ENCODE measurements at places on chromosomes 5 and 9.

DNA sequence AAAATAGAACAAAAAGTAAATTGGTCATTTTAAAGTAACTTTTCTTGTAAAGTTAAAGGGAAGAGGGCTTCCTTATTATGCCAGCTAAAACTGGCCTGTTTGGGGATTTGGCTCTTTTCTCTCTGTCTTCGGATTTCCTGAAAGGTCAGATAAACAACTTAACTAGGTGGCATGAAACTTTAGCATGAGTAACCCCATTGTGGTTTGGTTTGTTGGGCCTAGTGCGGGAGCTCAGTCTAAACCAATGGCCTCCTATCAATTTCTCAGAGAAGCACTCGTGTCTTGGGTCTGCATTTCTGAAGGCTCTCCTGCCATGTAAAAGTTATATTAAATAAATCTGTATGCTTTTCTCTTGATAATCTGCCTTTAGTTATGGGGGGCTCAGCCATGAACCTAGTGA is 48.5 kb upstream of the ANKH start:
- DNase-seq, result no peak

GRCh38 chr5:41218929-41219657 is 5.8 kb upstream of the C6 start:
- no peak for DNase-seq

DNA sequence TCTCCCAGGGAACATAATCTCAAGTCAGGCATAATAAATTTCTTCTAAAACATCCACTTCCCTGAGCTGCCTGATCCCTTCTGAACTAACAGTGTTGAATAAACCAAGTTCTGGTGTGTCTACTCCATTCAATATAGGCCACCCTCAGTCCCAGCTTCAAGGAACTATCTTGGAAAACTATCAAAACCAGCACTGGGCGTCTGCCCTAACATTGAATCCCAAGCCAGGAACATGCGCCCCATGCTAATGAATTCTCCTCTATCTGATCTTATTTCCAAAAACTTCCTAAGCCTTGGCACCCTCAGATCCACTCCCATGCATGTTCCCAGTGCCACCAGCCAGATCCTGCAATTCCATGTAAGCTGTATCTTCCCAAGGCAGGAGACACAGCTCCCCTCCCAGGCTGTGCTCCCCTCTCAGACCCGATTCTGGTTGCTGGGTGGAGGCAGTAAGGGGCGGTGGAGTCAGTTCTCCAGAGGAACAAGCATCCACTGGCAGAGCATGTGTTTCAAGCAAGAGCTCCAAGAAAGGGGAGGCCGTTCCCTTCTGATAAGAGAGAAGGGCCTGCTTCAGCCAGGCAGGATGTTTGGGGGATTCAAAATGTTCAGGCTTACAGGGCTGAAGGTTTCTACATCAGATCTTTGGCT is 13.1 kb upstream of the FOXI1 start:
- no peak for DNase-seq

DNA sequence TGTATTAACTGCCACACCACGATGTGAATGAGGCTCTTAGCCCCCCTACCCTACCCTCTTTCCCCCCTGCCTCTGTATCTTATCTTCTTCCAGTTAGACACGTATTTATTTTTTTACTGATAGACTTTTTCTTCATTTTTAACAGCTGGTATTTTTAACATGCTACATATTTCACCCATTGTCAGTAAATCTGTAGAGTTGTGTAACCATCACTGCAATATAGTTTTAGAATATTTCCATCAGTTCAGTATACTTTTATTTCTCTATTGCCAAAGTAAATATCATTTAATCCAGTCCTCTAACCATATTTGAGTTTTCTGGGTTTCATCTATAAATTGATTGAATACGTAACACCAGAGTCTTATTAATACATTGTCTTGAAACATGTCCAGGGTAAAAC is 62.8 kb downstream of the SPATA31C2 start:
- DNase-seq, result no peak

DNA sequence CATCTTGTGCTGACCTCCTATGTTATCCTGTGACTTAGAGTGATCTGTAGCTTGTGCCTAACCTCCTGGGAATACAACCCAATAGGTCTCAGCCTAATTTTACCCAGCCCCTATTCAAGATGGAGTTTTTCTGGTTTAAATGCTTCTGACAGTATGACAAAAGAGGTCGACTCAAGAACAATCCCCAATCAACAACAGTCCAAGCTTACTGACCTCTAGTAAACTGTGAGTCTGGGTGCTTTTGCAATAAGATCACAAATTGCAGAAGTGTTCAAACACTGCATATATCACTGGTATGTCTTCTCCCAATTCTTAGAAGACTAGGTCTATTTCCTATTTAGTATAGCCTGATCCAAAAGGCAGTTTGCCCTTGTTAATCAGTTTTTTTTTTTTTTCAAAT is 323.5 kb upstream of the PTGER4 start:
- DNase-seq, result no peak

DNA sequence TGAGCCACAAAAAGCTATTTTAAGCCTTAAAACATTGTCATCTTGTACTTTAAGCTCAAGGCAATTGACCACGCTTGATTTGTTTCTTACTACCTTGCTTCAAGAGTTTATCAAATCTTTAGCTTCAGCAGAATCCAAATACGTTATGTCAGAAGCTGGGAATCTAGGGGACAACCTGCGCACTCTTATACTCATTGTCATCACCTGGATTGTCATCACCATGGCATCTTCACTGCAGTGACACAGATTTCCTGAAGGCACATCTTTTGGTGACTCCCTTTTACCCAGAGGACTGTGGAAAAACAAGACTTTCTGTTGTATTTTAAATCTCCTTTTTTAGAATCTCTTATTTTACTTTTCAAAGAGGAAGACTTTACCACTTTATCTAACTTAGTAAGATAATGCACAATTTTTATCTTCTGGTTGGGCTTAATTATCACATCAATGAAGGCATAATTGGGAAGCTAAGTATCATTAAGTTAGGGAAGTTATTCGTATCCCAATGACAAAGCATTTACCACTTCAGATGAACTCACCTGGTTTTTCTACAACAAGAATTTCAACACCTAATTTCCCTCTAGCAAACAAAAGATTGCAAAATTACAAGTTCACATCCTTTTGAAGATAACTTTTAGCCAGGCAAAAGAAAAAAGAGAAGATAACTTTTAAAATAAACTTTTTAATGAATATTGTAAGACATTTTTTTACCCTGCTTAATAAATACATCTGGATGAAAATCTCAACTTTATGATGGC is 162.0 kb downstream of the DOCK2 start:
- DNase-seq, result no peak

DNA sequence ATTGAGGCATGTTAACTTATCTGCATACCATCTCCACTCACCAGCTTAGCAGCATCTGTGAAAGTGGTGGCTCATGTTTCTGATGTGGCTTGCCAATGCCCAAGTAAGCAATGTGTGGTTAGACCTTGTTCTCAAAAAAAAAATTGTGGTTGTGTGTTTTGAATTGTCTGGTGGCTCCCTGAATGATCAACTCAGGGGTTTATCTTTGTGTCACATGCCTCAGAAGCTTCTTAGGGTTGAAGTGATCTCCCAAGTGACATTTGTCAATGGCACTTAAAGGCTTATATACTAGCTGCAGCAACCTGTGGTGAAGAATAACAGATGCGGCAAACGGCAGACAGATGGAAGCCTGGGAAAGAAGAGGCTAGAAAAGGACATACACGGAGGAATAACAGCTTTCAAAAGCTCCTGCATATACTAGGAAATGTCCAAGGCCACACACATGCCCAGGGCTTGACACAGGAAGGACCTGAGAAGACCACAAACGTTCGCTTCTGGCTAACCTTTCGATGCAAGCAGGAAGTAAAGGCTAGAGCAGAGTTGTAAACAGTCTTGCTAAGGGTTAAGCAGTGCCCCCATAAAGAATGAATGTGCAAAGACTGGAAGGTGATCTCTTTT is 42.2 kb upstream of the FSD1L start:
- DNase-seq, result peak; percentile 34

- no peak for DNase-seq
Observed at GRCh38 chr5:158856794-158857193, 242.9 kb downstream of the EBF1 start.

DNA sequence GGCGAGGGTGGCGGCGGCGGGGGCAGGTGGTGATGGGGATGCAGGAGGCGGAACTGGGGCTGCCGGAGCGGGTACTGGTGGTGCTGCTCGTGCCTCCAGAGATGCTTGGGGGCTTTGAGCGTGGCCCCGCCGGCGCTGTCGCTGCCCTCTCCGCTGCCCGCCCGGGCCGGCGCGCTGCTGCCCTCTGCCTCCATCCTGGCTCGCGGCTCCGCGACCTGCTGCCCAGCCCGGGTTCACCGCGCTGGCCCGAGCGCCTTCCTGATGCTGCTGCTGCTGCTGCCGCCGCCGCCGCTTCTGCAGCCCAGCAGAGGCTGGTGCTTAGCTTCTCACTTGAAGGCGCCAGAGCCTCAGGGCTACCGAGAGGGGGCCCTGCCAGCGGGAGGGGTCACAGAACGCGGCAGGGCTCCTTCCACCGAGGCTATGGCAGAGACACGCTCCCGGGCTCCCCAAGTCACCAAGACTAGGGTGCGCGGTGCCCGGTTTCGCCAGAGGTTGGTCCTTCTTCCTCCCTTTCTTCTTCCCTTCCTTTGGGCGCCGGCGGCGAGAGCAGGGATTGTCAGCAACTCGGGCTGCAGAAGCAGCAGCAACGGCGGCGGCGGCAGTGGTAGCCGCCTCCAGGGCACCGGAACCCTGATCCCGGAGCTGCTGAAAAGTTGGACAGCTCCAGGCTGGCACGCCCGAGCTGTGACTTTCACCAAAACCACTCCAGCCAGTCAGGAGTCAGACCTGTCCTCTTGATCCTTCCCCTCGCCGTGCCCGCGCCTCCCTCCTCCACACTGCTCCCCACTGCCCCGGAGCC is at the start of gene PDE4D:
TSS of gene PDE4D (minus strand) at position 298 of the 799 bp plus-strand sequence.
- DNase-seq, result no peak

- no peak for DNase-seq
Observed at GRCh38 chr5:176625966-176626875, 4.1 kb downstream of the SNCB start.

DNA sequence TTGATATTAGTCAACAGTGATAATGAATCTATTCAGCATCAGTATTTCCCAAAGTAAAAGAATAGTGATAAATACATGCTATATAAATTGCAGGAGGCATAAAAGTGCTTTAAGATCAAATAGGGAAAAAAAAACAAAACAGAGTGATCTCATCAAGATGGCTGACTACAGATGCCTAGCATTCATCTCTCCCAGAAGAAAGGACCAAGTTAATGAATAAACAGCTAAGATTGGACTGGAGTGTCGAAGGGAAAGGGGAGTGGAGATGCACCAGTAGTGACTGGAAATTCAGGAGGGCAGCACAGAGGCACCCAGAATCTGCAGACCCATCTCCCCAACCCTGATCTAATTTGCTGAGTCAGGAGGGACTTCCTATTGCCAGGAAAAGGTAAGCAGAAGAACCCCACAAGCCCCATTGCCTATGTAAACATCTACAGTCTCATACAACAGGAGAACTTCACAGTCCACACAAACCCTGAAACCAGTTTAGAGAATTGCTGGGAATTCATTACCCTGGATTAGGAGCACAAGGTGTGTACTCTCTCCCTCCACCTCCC is 699.4 kb downstream of the PTPRD start:
- DNase-seq, result no peak

GRCh38 chr9:3180696-3181048 is 336.8 kb upstream of the PUM3 start:
- DNase-seq, result no peak

DNA sequence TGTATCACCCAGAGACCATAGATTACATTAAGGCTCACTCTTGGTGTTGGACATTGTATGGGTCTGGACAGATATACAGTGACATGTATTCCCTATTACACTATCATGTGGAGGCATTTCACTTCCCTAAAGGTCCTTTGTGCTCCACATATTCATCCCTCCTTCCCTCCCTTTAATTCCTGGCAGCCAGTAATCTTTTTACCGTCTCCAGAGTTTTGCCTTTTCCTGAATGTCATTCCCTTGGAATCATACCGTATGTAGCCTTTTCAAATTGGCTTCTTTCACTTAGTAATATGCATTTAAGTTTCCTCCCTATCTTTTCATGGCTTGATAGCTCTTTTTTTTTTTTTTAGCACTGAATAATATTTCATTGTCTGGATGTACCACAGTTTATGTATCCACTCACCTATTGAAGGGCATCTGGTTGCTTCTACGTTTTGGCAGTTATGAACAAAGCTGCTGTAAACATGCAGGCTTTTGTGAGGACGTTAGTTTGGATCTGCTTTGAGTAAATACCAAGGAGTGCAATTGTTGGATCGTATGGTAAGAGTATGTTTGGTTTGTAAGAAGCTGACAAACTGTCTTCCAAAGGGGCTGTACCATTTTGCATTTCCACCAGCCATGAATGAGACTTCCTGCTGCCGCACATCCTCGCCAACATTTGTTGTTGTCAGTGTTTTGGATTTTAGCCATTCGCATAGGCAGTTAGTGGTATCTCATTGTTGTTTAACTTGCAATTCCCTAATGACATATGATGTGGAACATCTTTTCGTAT is 122.1 kb upstream of the SMIM23 start:
- DNase-seq, result no peak

- no peak for DNase-seq
Observed at GRCh38 chr5:64299805-64300204, 134.2 kb downstream of the RNF180 start.

- DNase-seq, result no peak
Observed at GRCh38 chr9:69696802-69697201, 24.6 kb upstream of the APBA1 start.

DNA sequence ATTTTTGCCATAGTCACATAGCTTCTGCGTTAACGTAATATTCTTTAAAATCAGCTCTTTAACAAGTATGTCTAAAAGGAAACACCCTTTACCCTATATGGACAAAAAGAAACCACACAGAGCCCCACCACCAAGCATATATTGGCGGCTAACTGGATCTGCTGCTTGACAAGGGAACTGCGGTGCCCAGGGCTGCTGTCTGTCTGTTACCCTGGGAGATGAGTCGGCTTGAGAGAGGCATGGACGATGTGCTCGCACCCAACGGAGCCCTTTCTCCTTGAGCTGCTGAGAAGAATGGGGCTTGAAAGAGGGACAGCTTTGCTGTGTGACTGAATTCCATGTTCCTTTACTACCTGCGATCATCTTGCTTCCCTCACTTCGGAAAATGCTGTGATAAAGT is 158.6 kb upstream of the SHB start:
- DNase-seq, result no peak

GRCh38 chr9:105126226-105126625 is 118.2 kb upstream of the SLC44A1 start:
- DNase-seq, result no peak

DNA sequence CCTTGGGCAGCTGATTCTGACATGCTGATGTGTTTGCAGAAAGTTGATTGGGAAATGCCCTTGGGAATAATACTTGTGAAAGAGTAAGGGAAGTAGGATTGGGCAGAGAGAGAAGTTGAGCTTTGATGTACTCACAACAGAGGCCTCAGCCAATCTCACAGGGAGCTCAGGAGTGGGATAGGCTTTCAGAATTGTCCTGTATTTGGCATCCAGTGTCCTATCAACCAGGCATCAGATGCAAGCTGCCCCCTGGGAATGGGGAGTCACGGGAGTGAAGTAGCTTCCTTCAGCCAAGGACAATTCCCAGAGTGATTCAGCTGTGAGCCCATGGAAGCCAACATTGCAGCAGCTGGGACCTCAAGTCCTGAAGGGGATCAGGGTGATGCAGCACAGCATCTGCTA is 39.6 kb downstream of the DMAC1 start:
- no peak for DNase-seq

GRCh38 chr9:69149321-69149807 is 24.7 kb upstream of the TJP2 start:
- DNase-seq, result no peak

- no peak for DNase-seq
Observed at GRCh38 chr9:133892193-133892920, 99.8 kb downstream of the VAV2 start.

Measured in activated effector memory CD4-positive, alpha-beta T cell treated with Interleukin-2 at 50 U/mL for 16 hours (primary cell).